NCI-H2081 treated with DMSO at 0.1 percent for 48 hours (cell line): ENCODE measurements at places on chromosomes 6 and 20.

DNA sequence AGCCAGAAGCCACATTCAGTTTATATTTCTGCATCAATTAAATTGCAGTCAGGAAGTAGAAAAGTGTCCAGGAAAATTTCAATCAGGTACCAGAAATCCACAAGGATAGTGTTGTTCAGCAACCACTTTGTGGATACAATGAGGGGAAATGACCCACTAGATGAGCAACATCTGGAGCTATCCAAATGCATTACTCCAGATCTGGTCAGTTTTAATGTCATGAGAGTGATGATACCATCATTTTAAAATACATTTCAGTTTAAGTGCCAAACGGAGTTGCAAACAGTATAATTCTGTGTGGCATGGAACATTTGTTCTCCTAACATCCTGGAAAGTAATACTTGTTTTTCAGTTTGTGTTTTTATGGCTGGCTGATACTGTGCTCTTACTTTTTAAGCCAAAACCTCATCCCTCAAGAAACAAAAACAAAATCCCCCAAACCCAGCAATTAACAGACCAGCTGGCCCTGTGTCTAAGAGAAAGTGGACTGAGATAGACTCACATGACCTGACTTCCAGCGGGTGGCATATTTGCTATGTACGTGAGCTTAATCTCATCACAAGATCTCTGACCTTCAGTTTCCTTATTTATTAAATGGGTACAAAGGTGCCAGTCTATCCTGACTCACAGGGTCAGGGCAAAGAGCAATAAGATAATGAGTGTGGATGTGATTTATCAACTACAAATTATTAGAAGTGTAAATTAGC, 58.8 kb upstream of the CNKSR3 start:
- no peak for DNase-seq

GRCh38 chr20:50450881-50451752, 59.1 kb upstream of the PTPN1 start:
- no peak for DNase-seq

- DNase-seq = no peak
These were observed 11.3 kb downstream of the DIDO1 start for GRCh38 chr20:62914970-62915457.

DNA sequence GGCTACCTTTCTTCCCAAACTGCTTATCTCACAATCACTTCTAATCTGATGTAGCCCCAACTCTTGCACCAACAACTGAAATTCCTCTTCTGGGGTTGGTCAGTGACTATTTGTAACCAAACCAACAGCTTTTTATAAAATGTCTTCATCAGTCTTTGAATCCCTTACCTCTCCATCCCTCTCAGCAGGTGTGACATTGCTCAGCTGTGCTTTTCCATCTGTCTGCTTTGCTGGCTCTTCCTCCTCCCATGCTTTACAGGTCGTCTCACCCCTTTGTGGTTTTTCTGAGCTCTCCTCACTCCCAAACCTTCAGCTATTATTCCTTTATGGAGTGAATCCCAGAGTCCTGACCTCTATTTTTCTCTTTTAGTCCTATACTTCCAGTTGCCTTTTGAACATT, 5.9 kb downstream of the MAP7 start:
- DNase-seq = no peak

GRCh38 chr20:24831232-24831631, 117.8 kb upstream of the CST7 start:
- no peak for DNase-seq
